G401 (cell line): ENCODE measurements at places on chromosomes 2 and 18. TPM values are rescaled to one million over a fixed set of nuclear protein-coding genes. Genes with fewer than 3 reads are reported as not detected.

- no peak for DNase-seq
Observed at GRCh38 chr2:166239548-166239947, 111.7 kb upstream of the SCN1A start.

- DNase-seq, result no peak
Observed at GRCh38 chr18:76420898-76421684, 74.0 kb downstream of the ZNF516 start.

DNA sequence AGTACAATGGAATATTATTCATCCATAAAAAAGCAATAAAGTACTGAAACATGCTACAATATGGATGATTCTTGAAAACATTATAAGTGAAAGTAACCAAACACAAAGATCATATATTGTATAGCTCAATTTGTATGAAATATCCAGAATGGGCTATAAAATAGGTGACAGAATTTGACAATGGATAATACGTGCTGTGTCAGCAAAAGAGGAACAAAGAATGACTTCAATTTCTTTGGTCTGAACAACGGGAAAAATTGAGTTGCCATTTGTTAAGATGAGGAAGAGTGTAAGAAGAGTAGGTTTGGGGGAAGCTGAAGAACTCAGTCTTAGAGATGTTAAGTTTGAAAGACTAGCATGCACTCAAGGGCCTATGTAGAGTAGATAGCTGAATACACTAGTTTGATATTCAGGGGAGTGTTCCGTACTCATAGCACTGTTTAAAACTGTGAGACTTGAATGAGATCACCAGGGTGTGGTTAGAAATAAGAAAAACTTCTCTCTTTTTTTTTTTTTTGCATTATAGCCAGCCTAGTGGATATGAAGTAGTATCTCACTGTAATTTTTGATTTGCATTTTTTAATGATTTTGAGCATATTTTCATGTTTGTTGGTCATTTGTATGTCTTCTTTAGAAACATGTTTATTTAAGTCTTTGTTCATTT, 213.6 kb downstream of the NR4A2 start:
- no peak for DNase-seq

GRCh38 chr18:8673256-8674209, 31.8 kb upstream of the MTCL1 start:
- no peak for DNase-seq

The UGT1A8 gene
- not detected in 2 replicates for total RNA-seq

- DNase-seq, result no peak
Observed at GRCh38 chr2:237280939-237281338, 133.0 kb downstream of the COL6A3 start.

The MRPL19 gene
- 91.3 and 117 TPM in 2 replicates for total RNA-seq

The PLCD4 gene
- 1.2 and 1.3 TPM in 2 replicates for total RNA-seq

GRCh38 chr2:72132981-72133720, 14.5 kb downstream of the CYP26B1 start:
- no peak for DNase-seq

- DNase-seq, result peak; percentile 65
Observed at GRCh38 chr2:24920098-24920808, at the start of gene ADCY3. Gene ADCY3 (minus strand): TSS chr2:24920237. CDS start chr2:24918987, 1,250 bp downstream.

GRCh38 chr2:177254433-177255226, 9.9 kb downstream of the NFE2L2 start:
- peak; percentile 28 for DNase-seq

The CNTNAP5 gene
- total RNA-seq, result not detected in 2 replicates

DNA sequence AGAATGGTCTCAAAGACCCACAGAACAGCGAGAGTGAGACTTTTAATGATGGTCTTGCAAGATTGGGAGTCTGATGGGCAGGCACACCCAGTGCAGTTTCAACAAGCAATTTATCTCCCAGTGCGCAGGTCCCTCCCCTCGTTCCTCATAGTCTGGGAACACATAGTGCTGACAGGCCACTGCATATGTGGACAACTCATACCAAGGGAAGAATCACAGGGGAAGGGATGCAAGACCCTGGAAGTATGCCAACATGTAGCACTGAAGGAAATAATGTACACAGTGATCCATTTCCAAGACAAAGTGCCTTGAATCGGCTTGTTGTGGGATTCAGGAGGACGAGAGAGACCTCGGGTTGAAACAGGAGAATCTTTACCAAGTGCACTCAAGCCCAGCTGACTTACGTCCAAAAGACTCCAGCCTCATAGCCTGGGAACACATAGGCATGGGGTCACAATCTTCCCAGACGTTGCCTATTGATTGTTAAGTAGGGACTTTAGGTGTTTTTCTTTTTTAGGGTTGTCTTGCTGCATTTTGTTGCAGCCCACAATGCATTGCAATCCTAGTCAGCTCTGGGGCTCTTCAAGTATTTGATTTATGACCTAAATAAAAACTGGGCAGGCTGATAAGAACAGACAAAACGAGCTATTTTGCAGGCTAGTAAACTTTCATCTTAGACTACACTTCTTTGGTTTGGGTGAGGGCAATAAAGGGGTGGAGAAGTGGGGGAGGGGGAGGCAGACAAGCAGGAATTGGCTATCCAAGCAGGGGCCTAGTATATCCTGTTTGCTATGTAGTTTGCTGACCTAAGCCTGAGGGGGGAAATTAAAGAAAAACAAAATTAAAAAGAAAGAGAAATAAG, 24.7 kb upstream of the SERPINB5 start:
- no peak for DNase-seq

The KLHL29 gene
- total RNA-seq, result not detected in 2 replicates

The ADRA2B gene
- 0.37 TPM in 1 of 2 replicates, not detected in the other for total RNA-seq

- no peak for DNase-seq
Observed at GRCh38 chr2:24509425-24509824, 18.4 kb downstream of the NCOA1 start.

The HIBCH gene
- 8.4 and 16.2 TPM in 2 replicates for total RNA-seq

DNA sequence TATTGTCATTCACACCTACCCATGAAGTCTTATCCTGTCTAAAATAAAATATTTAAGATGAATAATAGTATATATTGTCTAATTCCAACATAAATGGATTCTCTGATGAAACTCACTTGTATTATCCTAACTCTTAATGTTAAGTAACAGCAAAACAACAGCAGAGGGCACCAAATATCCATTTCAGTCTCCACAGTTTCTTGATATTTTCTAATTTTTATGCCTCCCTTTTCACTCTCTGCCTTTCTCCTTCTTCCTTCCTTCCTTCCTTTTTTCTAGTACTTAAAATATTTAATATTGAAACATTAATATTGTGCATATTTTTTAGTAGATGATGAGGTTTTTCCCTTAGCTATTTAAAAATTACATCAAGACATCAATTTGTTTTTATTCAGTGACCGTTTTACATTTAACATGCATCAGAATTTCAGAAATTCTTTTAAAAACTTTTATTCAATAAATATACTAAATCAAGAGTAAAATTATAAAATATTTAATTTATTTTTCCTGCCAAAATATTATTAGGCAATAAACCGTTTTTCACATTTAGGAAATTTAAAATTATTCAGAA, 97.6 kb downstream of the WDR7 start:
- peak; percentile 74 for DNase-seq

The MC5R gene
- not detected in 2 replicates for total RNA-seq

The GALNT5 gene
- not detected in 2 replicates for total RNA-seq
